ENCODE measurements at places on chromosomes 5 and 9.

DNA sequence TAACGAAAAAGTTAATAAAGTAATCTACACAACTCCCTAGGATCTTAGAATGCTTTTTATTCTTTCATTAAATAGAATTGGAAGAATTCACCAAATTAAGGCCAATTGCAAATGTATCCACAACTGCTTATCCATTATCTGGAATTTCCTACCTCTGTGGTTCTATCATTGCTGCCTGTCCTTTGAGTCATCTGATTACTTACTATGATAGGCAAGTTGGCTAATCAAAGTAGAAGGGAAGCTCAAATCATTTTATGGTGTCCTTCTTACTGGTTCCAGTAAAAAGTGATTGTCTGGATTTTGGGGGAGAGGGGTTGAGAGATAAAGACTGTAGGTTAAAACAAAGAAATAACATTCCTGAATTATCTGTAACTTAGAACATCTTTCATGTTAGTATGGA lies 161.4 kb upstream of the GNA14 start:
- no peak for DNase-seq

GRCh38 chr9:123251324-123251723 lies 17.1 kb downstream of the STRBP start:
- DNase-seq, result no peak

- no peak for DNase-seq
These were observed 60.8 kb downstream of the MARCHF3 start for GRCh38 chr5:126969548-126969947.

DNA sequence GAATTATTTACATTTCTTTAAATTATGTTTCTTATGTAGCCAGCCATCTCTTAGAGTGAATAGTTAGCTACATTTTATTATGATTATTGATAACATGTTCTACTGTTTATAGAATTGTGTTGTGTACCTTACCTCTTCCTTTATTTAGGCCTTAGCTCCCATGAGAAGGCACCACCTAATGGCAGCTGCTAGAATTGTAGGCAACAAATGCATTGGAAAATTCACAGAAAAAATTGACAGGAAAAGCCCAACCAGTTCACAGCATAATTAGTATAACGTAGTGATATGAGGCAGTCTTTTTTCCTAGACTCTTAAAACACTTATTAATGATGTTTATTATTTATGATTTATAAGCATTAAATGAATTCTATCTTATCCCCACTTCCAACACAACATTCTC lies 175.8 kb downstream of the WDR70 start:
- DNase-seq, result no peak

DNA sequence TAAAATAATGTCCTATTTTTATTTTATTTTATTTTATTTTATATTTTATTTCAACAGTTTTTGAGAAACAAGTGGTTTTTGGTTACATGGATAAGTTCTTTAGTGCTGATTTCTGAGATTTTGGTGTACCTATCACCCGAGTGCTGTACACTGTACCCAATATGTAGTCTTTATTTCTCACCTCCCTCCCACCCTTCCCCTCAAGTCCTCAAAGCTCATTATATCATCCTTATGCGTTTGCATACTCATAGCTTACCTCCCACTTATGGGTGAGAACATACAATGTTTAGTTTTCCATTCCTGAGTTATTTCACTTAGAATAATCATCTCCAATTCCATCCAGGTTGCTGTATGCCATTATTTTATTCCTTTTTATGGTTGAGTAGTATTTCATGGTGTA lies 63.5 kb downstream of the ARRDC3 start:
- DNase-seq, result no peak

DNA sequence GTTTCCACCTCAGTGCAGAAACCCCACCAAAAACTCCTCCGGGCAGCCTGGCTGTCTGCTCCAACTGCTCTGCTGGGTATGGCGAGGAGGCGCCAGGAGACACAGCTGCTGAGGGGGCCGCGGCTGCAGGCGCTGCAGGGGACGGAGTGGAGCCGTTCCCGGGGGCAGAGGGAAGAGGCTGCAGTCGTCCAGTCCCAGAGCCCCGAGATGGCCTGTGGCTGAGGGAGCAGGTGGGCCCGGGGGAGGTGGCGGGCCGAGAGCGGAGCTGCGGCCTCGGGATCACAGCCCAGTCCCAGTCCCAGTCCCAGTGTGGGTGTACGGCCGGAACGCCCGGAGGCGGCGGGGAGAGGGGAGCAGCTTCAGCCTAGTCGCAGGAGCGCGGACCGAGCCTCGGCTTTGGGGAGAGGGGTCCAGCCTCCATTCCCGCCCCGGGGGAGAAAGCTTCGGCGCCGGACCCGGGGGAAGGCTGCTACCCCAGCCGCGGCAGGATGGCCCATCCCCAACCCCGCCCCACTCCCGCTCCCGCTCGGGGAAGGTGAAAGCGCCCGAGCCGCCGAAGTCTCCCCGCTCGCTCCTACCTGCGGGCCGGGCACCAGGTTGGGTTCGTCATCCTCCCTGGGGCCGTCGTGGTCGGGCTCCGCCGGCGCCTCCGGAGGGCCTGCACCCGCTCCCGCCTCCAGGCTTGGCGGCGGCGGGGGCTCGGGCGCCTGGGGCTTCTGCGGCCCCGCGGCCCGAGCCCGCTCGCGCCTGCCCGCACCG lies 513 bp downstream of the FAM193B start:
- DNase-seq, result no peak

Measured in putamen (tissue), 1 donor.